MV-4-11 (cell line): ENCODE measurements at places on chromosomes 3 and 15.

DNA sequence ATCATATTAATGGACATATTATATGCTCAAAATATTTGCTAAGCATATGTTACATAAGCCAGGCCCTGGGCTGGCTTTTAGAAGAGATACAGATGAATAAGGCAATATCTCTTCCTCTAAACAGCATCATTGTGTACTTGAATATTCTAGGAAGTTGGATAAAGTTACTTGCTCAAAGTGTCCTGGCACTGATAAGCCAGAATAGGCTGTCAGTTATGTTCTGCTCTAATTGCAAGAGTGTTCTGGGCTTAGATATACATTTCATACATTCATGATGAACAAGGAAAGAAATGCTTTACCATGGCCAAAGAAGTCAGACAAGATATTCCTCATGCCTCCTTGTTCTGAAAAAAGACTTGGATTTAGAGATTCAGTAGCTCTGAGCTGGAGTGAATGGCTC, 40.7 kb downstream of the KBTBD12 start:
- DNase-seq: no peak

- DNase-seq: no peak
These were observed 166.6 kb downstream of the ANO10 start for GRCh38 chr3:43455233-43455632.

- DNase-seq: no peak
These were observed 91.5 kb downstream of the GPR156 start for GRCh38 chr3:120193554-120193953.

- DNase-seq: no peak
These were observed 158.5 kb downstream of the FEZF2 start for GRCh38 chr3:62214850-62215249.

- DNase-seq: no peak
These were observed 111.2 kb upstream of the RGMA start for GRCh38 chr15:93200081-93200836.

DNA sequence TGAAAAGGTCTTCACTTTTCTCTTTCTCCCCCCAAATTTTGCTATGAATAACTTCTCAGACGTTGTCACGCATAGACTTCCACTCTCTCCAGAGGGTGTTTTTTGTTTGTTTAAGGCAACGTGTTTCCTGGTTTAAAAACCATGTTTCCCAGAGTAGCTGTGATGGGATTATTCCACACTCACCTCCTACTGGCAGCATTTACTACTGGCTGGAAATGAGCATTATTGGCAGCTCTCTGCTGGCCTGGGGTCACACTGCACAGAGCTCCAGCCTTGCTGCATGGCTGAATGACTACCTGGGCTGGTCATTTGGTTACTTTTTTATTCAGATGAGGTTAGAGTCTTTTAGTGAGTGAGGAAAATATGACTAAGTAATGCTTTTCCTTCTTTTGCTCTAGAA, 65.2 kb downstream of the RARB start:
- no peak for DNase-seq

DNA sequence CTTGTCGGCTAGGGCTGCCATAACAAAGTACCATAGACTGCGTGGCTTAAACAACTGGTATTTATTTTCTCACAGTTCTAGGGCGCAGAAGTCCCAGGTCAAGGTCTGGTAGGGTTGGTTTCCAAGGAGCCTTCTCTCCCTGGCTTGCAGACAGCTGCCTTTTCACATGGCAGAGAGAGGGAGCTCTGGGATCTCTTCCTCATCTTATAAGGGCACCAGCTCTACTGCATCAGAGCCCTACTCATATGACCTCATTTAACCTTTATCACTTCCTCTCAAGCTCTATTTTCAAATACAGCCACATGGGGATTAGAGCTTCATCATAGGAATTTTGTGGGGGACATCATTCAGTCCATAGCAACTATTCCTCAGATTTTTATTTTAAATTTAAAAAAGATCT, 17.6 kb upstream of the PAQR9 start:
- peak; percentile 70 for DNase-seq

- no peak for DNase-seq
These were observed 11.0 kb downstream of the CRTC3 start for GRCh38 chr15:90540768-90541167.

GRCh38 chr3:113219605-113220300, 8.4 kb downstream of the BOC start:
- peak; percentile 49 for DNase-seq

GRCh38 chr3:171806200-171807128, 3.8 kb downstream of the PLD1 start:
- peak; percentile 41 for DNase-seq

DNA sequence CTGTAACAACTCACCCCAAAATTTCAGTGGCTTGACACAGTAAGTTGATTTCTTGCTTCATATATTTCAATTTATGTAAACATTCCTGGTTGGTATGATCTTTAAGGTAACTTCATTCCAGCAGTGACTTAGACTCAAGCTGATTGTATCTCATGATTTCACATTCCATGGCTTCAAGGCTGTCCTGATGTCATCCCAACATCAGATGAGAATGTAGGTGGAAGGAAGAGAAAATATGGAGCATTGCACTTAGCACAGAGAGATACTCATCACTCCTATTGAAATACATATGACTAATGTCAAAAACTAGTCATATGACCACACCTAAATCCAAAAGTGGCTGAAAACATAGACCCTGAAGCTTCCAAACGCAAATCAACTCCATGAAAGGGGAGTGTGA, 793.8 kb downstream of the TBL1XR1 start:
- no peak for DNase-seq

DNA sequence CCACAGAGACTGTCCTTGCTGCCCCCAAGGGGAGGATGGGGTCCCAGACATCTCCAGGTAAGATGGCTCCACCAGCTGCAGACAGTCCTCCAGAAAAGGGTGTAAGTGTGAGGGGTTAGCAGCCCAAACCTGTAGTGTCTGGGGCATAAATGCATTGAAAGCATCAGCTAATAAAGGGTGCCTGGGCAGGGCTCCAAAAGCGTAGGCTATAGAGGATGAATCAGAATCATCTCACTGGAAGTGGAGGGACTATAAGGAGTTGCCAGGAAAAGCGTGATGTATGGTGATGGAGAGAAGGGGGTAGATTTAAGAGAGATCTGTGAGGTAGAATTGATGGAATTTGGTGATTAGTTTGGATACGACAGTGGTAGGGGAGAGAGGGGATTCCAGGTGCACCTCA, 79.9 kb upstream of the ONECUT1 start:
- no peak for DNase-seq

DNA sequence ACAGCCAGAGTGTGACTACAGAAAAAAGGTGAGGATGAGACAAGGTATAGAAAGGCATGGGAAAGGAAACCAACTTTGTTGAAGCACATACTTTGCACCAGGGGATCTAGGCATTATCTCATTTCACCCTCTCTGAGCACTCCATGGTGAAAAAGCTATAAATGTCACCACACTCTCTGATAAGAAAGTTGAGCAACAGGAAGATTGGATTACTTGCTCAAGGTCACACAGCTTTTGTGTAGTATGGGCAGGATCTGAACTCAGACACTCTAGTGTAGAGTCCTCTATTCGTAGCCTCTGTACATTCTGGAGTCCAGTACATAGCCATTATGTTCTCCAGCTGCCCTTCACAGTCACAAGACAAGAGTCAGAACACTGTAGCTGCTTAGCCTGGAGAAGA, 163.4 kb upstream of the SEMA6D start:
- DNase-seq: peak; percentile 3

GRCh38 chr3:114299941-114300624, 6.3 kb downstream of the TIGIT start:
- DNase-seq: peak; percentile 91

- DNase-seq: no peak
These were observed 20.3 kb downstream of the CHMP2B start for GRCh38 chr3:87247430-87247773.

DNA sequence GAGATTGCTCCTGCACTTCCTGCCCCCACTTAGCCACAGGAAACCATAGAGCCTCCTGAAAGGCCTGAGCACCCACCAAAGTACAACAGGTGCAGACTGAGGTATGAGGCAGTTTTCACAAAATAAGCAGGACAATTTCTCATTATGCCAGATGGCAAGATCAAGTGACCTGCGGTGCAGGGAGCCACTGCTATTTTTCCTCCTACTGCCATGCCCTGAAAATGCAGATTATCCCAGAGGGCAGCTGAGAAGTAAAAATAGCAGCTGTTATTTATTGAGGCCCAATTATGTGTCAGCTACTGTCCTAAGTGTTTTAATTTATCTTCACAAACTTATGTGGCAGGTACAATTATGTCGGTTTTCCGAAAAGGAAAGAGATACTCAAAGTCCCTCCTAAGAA, 209.5 kb upstream of the ST8SIA2 start:
- DNase-seq: no peak

- DNase-seq: peak; percentile 11
These were observed 7.2 kb downstream of the HOMER2 start for GRCh38 chr15:82945326-82945725.

DNA sequence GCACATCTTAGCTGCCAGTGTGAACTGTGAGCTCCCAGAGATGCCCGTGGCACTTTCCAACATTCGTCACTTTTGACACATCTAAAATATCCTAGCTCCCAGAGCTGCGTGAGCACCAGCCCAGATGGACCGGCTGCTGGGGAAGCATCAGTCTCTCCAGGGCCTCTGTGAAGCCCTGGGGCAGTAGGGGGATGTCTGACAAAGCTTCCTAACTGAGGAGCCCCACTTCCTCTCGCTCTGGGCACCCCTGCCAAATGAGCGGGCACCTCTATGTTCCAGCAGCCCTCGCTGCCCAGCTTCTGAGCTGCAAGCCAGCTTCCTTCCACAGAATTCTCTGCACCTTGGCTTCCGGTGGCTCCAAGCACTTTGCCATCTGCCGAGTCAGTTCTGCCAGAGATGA, 91.1 kb downstream of the LIPC start:
- DNase-seq: no peak

DNA sequence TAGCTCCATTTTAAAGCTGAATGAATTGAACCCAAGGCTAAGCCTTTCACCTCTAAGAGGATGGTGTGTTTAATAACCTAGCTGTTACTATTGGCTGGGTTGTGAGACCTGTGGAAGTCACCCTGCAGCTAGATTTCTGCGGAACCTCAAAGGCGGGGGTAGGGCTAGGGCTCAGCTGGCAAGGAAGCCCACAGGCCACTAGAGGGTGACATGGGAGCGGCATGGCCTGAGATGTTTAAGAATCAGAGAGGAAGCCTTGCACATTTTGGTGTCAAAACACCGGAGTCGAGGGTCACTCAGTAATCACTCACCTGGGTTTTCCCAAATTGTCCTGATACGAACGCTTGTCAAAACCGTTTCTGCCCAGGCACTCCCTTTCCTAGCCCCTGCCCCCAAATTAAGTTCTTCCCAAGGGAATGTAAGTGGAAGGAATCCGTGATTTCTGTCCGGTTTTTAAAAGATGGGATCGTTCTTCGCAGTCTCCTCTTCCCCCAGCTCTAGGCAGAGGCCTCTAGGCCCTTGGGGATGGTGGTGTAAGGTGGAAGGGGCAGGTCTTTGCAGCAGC, 3.8 kb upstream of the ACAD9 start:
- DNase-seq: peak; percentile 74

GRCh38 chr15:27201425-27201824, 230.4 kb downstream of the GABRG3 start:
- no peak for DNase-seq

DNA sequence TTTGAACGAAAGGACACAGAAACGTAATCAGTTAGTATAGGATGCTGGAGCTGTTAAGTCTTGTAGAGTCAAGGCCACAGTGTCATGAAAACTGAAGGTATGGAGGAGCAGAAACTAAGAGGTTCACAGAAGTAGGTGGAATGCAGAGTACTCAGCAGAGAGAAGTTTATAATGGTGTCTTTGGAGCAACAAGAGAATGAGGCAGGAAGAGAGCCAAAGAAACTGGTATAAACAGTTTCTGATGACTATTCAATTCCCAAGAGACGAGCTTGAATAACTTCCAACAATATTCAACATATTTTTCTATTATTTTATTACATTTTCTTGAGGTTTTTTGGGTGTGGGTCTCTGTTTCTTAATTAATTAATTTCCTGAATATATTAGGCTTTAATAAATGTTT, 29.6 kb downstream of the GALK2 start:
- DNase-seq: no peak

GRCh38 chr3:177770383-177771230, 573.3 kb upstream of the TBL1XR1 start:
- no peak for DNase-seq

GRCh38 chr3:179324270-179324754, 1.5 kb downstream of the ZNF639 start:
- DNase-seq: no peak

GRCh38 chr15:44023176-44023575, 171.9 kb downstream of the FRMD5 start:
- DNase-seq: no peak

DNA sequence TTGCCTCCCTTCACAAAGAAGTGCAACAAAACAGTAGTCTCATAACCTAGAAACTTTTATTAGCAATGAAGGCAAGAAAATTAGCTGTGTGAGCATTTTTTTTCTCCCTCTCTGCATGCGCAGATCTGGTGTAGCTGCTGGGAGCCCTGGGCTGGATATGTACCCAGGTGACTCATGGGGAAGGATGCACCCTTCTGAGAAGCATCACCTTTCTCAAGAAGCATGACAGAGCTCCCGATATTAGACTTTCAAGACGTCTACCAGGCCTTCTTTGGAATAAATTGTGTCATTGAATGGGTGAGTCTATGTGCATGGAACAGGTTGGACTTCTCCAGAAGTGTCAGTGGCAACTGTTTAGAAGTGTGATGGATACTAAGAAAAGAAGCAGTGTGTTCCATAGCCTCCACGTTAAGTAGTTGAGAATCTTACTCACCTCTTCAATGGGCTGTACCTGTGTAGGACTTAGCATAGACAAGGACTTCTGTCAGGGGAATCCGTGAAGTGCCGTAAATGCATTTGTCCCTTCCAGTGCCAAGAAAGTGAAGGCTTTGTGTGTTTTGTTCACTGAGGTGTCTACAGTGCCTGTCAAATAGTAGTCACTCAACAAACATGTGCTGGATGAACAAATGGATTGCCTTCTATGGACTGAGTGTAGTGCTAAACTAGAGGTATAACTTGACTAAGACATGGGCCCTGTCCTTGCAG, 47.7 kb upstream of the RASGRP1 start:
- DNase-seq: no peak

GRCh38 chr3:37906734-37907282, 45.1 kb downstream of the CTDSPL start:
- no peak for DNase-seq

DNA sequence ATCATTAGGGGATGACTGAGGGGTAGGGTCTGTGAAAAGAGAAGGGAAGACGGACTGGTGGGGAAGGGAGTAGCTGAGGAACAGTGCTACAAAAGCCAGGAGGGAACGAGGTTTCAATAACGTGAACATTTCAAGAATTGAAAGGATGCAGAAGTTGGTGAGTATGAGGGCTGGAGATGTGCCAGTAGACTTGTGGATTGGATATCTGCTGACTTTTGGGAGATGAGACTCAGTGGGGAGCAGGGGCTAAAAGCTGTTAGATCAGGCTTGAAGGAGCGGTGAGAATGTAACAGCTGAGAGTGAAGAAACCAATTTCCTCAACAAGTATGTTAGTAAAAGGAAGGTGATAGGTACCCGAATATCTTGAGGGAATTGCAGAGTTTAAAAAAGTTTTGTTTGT, 65.2 kb downstream of the GTPBP8 start:
- no peak for DNase-seq

- no peak for DNase-seq
These were observed 102.8 kb downstream of the GABRB3 start for GRCh38 chr15:26670116-26670515.

- no peak for DNase-seq
These were observed 184.9 kb downstream of the ATG7 start for GRCh38 chr3:11457135-11457534.

GRCh38 chr3:16286161-16286560, 21.1 kb downstream of the OXNAD1 start:
- DNase-seq: no peak
